Lower lobe of right lung (tissue), 2 donors: ENCODE measurements at places on chromosomes 3 and 15.

GRCh38 chr3:196235452-196236122 lies 19.3 kb downstream of the SLC51A start:
- no peaks in the 10 kb centered on the region for H3K4me1 ChIP-seq
- no peak overlapping the region for H3K27ac ChIP-seq

- no peaks in the 10 kb centered on the region for H3K4me1 ChIP-seq
- no peak for DNase-seq
- no peak overlapping the region for H3K4me3 ChIP-seq
- H3K36me3 ChIP-seq, result no peaks in the 10 kb centered on the region
Observed at GRCh38 chr15:100738614-100739013, 136.2 kb downstream of the ASB7 start.

DNA sequence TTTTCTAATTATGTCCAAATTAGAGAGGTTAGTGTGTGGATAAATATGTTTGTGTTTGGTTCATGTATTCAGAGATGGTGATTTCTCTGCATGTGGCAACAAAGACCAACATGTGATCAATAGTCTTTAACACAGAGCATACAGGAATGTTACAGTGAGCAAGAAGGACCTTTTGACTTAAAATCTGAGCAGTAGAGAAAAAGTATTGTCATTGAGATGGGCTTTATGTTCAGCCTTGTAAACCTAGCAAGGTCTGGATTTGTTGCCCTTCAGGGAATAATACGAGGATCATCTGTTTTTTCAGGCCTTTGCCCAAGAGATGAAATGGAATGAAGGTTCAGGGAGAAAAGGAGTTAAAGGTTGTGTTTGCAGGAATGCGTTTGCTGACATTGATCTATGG lies 161.8 kb upstream of the NECTIN3 start:
- H3K4me3 ChIP-seq, result no peak overlapping the region
- no peak overlapping the region for H3K27ac ChIP-seq
- no peak for DNase-seq
- no peaks in the 10 kb centered on the region for H3K4me1 ChIP-seq
- no peaks in the 10 kb centered on the region for H3K36me3 ChIP-seq
- no peaks in the 10 kb centered on the region for H3K27me3 ChIP-seq

GRCh38 chr15:98800437-98801233 lies 152.3 kb downstream of the IGF1R start:
- H3K4me1 ChIP-seq, result peaks cover 41% of the 10 kb centered on the region
- no peak overlapping the region for H3K4me3 ChIP-seq
- H3K27ac ChIP-seq, result peak overlapping the region; percentile 39
- no peaks in the 10 kb centered on the region for H3K36me3 ChIP-seq

DNA sequence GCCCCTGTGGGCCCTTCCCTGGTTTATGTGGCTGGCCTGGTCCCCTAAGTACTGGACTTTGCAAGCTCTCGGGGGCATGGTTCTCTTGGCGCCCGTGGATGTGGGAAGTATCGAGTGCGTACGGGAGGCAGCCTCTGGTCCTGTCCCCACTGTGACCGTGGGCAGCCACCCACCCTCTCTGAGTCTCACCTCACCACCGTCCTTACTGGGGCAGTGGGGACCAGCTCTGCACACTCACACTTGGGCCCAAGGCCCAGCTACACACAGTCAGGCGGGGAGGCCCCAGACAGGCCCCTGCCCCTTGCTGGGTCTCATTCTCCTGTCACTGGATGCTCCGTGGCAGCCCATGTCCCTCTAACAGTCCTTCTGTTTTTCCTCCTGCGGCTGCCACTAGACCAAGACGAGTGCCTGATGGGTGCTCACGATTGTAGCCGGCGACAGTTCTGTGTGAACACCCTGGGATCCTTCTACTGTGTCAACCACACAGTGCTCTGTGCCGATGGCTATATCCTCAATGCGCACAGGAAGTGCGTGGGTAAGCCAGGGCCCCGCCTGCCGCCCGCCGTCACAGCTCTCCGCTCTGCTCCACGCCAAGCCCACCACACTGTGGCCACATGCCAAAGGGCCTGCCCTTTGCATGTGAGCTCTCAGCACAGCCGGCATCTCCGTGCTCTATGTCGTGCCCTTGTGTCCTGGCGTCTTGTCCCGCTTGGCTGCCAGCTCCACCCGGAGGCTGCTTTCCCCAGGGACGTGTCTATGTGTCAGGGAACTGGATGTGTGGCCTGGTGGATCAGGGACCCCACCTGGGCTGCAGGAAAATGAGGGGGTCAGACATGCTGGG lies 72.7 kb downstream of the FBLN2 start:
- no peaks in the 10 kb centered on the region for H3K27me3 ChIP-seq
- no peaks in the 10 kb centered on the region for H3K36me3 ChIP-seq
- H3K4me3 ChIP-seq, result no peak overlapping the region

DNA sequence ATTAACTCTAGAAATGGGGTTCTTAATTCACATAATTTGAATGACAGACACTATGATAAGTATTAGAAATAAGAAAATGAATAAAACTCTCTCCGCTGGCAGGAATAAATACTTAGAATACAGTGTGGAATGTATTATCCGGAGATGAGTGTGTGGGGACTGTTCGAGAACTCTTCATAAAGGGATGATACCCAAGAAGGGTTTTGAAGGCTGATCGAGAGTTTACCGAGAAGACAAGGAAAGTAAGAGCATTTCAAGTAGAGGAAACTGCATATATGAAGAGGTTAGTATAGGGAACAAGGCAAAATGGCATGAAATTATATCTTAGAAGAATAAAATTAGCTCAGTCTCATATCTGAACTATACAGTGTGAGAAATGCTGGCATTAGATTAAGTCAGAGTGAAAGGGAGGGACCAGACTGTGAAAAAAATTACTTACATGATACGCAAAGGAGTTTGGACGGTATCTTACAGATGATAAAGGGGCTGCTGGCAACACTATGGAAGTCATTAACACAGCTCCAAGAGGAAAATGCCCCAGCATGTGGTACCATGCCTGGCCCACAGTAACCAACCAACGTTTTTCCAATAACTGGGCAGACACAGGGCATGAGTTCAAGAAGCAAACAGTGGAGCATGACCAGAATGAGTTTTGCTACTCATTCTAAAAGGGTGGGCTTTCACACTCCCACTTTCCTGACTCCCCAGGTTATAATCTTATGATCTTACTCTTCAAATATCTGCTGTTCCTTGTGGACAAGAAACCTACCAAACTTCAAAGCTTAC lies 6.5 kb downstream of the DCBLD2 start:
- no peaks in the 10 kb centered on the region for H3K36me3 ChIP-seq
- no peaks in the 10 kb centered on the region for H3K27me3 ChIP-seq
- peaks cover 27% of the 10 kb centered on the region for H3K4me1 ChIP-seq
- DNase-seq, result no peak

DNA sequence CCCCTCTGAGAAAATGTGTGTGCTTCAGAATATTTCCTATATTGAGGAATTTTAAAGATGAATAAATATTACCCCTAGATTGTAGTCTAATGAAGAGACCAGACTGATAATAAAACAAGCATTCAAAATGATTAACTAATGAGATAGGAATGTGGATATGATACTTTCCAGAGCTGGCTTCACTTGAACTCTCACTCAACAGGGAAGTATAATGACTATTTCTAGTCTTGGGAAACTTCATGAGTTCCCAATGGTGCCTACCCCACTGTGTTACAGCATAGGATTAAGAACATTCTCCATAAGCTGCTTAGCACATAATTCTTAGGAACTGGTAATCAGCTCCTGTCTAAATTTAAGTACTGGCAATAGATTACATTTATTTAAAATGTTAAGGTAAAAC lies 261.5 kb upstream of the ZNF385D start:
- H3K36me3 ChIP-seq, result no peaks in the 10 kb centered on the region
- H3K4me1 ChIP-seq, result no peaks in the 10 kb centered on the region
- no peak for DNase-seq
- no peaks in the 10 kb centered on the region for H3K27me3 ChIP-seq
- no peak overlapping the region for H3K4me3 ChIP-seq
- no peak overlapping the region for H3K27ac ChIP-seq

- H3K4me1 ChIP-seq, result peaks cover 18% of the 10 kb centered on the region
- no peaks in the 10 kb centered on the region for H3K27me3 ChIP-seq
- H3K4me3 ChIP-seq, result no peak overlapping the region
- peaks cover 10% of the 10 kb centered on the region for H3K36me3 ChIP-seq
- no peak overlapping the region for H3K27ac ChIP-seq
Observed at GRCh38 chr15:60399931-60400330, 2.1 kb upstream of the ANXA2 start.

- no peak for DNase-seq
- no peaks in the 10 kb centered on the region for H3K4me1 ChIP-seq
- H3K36me3 ChIP-seq, result no peaks in the 10 kb centered on the region
- H3K4me3 ChIP-seq, result no peak overlapping the region
- H3K27me3 ChIP-seq, result no peaks in the 10 kb centered on the region
Observed at GRCh38 chr3:25229586-25229985, 198.5 kb upstream of the RARB start.

DNA sequence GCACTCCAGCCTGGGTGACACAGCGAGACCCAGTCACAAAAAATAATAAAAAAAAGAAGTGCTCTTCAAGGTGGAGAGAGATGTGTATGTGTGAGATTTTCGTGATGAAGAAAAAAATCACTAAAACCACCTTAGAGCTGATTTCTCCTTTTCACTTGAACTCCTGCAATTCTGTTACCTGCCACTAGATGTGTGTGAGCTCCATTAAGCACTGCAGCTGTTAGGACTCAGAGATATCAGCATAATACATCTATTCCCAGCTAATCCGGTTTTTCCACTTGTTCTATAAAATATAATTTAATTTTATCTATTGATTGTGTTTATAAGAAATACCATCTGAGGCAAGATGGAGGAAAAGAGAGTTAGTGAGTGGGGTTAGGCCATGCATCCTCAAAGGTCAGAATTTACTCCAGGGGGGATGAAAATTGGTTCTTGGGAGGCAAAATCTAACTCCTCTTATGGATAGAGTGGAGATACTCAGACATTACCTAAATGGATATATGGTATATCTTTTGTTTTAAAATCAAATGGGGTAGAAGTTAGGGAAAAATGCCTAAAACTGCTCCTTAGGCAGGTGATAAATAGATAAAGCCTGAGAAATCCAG lies 152.7 kb downstream of the IL20RB start:
- no peak overlapping the region for H3K4me3 ChIP-seq
- H3K4me1 ChIP-seq, result peaks cover 3% of the 10 kb centered on the region
- no peak overlapping the region for H3K27ac ChIP-seq
- H3K36me3 ChIP-seq, result no peaks in the 10 kb centered on the region
- peaks cover 7% of the 10 kb centered on the region for H3K27me3 ChIP-seq

GRCh38 chr15:42710662-42711061 lies 26.3 kb downstream of the CDAN1 start:
- H3K4me1 ChIP-seq, result peaks cover 10% of the 10 kb centered on the region
- DNase-seq, result no peak
- no peak overlapping the region for H3K27ac ChIP-seq
- no peaks in the 10 kb centered on the region for H3K27me3 ChIP-seq
- H3K4me3 ChIP-seq, result no peak overlapping the region

DNA sequence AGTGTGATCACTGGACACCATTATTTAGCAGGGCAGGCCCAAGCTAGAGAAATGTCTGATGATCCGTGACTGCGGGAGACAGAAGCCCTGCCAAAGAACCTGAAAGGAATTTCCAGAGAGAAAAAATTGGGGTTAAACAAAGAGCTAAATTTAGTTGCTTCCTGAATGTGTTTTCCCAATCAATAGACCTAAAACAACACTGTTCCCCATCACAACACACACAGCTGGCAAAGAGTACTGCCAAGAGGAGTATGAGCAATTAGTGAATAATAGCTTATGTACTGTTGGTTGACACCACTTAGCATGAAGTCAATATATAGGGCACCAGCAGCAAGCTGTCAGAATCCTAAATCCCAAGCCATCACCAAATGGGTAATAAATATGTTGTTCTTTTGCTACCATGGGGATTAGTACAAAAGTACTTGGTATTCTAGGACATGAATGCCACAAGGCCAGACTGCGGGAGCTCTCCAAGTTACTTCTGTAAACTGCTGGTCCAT lies 35.7 kb downstream of the CLK3 start:
- H3K27ac ChIP-seq, result no peak overlapping the region

DNA sequence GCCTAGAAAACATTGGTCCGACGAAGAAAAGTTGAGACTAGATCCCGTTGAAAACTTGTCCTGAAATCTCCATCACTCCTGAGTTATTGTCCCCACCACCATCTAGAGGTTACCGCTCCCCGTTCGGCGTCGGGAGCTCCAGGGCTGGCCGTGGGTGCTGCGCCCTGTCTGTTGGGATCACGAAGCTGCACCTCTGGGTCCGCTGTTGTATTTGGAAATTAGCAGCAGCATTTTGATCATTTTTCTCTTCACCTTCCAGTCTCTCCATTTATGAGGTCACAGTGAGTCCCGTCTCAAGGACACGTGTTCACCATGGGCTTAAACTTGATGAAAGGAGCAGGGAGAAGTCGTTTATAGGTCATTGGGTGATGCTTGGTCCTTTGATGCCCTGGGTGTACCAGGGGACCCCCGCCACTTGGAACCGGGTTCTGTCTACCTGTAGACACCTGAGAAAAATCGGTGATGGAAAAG lies 565 bp downstream of the MANF start:
- H3K36me3 ChIP-seq, result peaks cover 36% of the 10 kb centered on the region
- peak overlapping the region; percentile 76 for H3K4me3 ChIP-seq
- DNase-seq, result no peak
- H3K27me3 ChIP-seq, result no peaks in the 10 kb centered on the region
- peak overlapping the region; percentile 92 for H3K27ac ChIP-seq

- H3K4me3 ChIP-seq, result no peak overlapping the region
- peaks cover 14% of the 10 kb centered on the region for H3K27me3 ChIP-seq
- DNase-seq, result no peak
Observed at GRCh38 chr3:46573701-46574100, 7.6 kb upstream of the LRRC2 start.

DNA sequence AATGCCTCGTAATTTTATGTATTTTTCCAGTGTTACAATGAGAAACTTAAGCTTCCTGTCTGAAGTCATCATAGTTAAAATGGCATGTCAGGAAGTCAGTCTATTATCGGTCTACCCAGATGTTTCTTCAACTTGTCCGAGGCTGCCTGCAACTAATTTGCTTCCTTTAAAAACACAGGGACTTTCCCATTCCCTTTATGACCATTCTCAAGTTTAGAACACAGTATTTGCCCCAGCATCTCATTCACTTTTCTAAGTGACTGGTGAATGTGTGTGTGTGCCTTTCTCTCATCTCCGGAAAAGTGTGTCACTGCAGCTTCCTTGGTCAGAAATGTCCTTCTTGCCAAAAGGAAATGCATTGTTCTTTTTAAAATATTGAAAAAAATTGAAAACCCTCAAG lies 466.6 kb downstream of the RAP2B start:
- H3K4me1 ChIP-seq, result no peaks in the 10 kb centered on the region
- no peaks in the 10 kb centered on the region for H3K36me3 ChIP-seq
- H3K27me3 ChIP-seq, result no peaks in the 10 kb centered on the region
- H3K27ac ChIP-seq, result no peak overlapping the region

GRCh38 chr3:196288141-196288460 lies 575 bp upstream of the PCYT1A start:
- peaks cover 37% of the 10 kb centered on the region for H3K4me1 ChIP-seq
- H3K27me3 ChIP-seq, result no peaks in the 10 kb centered on the region
- peak overlapping the region; percentile 93 for H3K27ac ChIP-seq
- DNase-seq, result no peak
- H3K4me3 ChIP-seq, result peak overlapping the region; percentile 87
- H3K36me3 ChIP-seq, result peaks cover 1% of the 10 kb centered on the region

GRCh38 chr15:46595016-46595415 lies 960.2 kb downstream of the SQOR start:
- H3K4me3 ChIP-seq, result no peak overlapping the region
- no peaks in the 10 kb centered on the region for H3K4me1 ChIP-seq
- no peak overlapping the region for H3K27ac ChIP-seq
- no peaks in the 10 kb centered on the region for H3K27me3 ChIP-seq

- H3K27me3 ChIP-seq, result no peaks in the 10 kb centered on the region
- no peak for DNase-seq
- no peaks in the 10 kb centered on the region for H3K4me1 ChIP-seq
- H3K27ac ChIP-seq, result no peak overlapping the region
- no peaks in the 10 kb centered on the region for H3K36me3 ChIP-seq
Observed at GRCh38 chr3:146813496-146813895, 208.3 kb upstream of the PLSCR5 start.

- H3K27ac ChIP-seq, result no peak overlapping the region
- no peak overlapping the region for H3K4me3 ChIP-seq
- DNase-seq, result no peak
- H3K36me3 ChIP-seq, result no peaks in the 10 kb centered on the region
Observed at GRCh38 chr3:264394-265156, 68.0 kb downstream of the CHL1 start.
